Aorta (tissue), 5 donors: ENCODE measurements at places on chromosomes 12 and 14. TPM values are rescaled to one million over a fixed set of nuclear protein-coding genes. Genes with fewer than 3 reads are reported as not detected.

DCTN2 gene
- 128 TPM for total RNA-seq

DNA sequence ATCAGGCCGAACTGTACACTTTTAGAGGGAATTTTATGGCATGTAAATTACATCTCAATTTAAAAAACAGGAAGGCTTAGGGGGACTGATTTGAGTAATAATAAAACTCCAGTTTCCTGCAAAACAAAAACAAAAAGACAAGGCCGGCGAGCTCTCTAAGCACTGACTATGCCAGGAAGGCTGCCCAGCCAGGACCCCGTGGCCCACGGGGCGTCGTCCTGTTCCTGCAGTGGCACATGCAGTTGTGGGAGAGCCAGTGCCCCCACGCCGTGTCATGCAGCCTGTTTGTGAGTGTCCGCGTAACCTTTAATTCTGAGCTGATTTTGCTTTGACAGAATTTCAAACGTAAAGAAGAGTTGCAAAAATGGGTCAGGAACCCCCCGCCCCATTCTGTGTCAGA lies 10.5 kb downstream of the XRCC3 start:
- no peak overlapping the region for H3K4me3 ChIP-seq
- no peaks in the 10 kb centered on the region for H3K36me3 ChIP-seq
- no peaks in the 10 kb centered on the region for H3K27me3 ChIP-seq
- DNase-seq, result no peak

DNA sequence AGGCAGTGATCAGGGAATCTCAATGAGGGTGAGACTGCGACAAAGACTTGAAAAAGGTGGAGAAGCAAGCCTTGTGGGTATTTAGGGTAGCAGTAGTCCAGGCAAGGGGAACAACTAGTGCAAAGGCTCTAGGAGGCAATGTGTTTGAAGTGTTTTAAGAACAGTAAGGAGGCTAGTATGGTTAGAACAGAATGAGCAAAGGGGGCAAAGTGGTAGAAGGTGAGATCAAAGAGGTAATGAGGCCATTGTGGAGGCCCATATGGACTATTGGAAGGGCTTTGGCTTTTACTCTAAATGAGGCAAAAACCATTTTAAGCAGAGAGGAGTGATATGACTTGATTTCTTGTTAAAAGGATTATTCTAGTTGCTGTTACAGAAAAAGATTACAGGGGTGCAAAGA lies 16.8 kb downstream of the HIF1A start:
- H3K4me3 ChIP-seq, result no peak overlapping the region
- no peaks in the 10 kb centered on the region for H3K36me3 ChIP-seq
- peaks cover 3% of the 10 kb centered on the region for H3K4me1 ChIP-seq

GRCh38 chr14:56821805-56822610 lies 11.7 kb upstream of the OTX2 start:
- no peak for DNase-seq
- no peaks in the 10 kb centered on the region for H3K27me3 ChIP-seq

ASB2 gene
- 53.3 TPM for total RNA-seq

- H3K27ac ChIP-seq, result no peak overlapping the region
- H3K27me3 ChIP-seq, result no peaks in the 10 kb centered on the region
- no peak for DNase-seq
- no peak overlapping the region for H3K4me3 ChIP-seq
- H3K36me3 ChIP-seq, result no peaks in the 10 kb centered on the region
Observed at GRCh38 chr14:53265025-53265424, 111.9 kb upstream of the DDHD1 start.

TMEM253 gene
- total RNA-seq, result not detected

GRCh38 chr12:105287408-105287807 lies 43.1 kb upstream of the C12orf75 start:
- no peaks in the 10 kb centered on the region for H3K36me3 ChIP-seq
- H3K27ac ChIP-seq, result no peak overlapping the region
- no peak for DNase-seq
- no peaks in the 10 kb centered on the region for H3K27me3 ChIP-seq
- H3K4me1 ChIP-seq, result peaks cover 2% of the 10 kb centered on the region
